ENCODE measurements at places on chromosomes 5 and 9. TPM values are rescaled to one million over a fixed set of nuclear protein-coding genes. Genes with fewer than 3 reads are reported as not detected.

Gene COL27A1
- total RNA-seq = 0.41 TPM

Gene UBE2QL1
- total RNA-seq = 39.1 TPM

Gene TMEM174
- not detected for total RNA-seq

Gene PITX1
- not detected for total RNA-seq

DNA sequence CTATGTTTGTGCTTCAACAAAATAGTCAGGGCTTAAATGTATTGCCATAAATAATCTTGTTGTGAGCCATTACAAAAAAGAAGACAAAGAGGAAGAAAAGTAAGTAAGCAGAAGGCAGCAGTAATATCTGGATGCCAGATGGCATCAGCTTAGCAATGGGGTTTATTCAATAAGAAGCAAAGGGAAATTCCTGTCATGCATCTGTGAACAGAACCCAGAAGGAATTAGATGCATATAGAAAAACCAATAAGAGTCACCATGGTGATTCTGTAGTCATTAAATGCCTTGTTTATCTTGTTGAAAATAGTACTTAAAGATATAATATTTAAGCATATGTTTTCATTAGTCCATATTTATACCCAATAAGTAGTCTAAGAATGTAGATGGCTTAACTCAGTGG lies 216.0 kb downstream of the ADAMTSL1 start:
- DNase-seq = no peak

Gene APBA1
- total RNA-seq = 24.9 TPM

Gene LRRC19
- not detected for total RNA-seq

DNA sequence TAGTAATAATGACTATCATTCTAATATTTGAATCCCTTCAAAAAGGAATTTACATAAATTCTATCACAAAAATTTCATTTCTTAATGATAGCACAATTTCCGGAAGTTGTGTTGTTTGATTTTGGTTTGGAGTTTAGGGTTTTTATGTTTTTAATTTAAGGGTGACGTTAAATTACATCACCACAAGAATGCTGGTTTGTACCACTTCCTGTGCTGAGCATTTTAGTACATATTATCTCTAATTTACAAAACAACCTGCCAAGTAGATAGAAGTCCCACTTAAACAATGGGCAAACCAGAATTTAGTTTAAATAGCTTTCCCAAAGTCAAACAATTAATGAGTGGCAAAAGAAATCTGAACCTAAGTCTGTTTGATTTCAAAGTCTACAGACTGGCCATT lies 63.4 kb downstream of the DENND1A start:
- DNase-seq = no peak

GRCh38 chr5:75733767-75734166 lies 16.5 kb upstream of the POC5 start:
- no peak for DNase-seq

- DNase-seq = no peak
These were observed 1.5 kb downstream of the EGFL7 start for GRCh38 chr9:136664000-136664915.

Gene ESM1
- total RNA-seq = not detected
